ENCODE measurements at places on chromosomes 5 and 9.

- no peak for DNase-seq
These were observed 332.4 kb upstream of the BRINP1 start for GRCh38 chr9:119701651-119702050.

DNA sequence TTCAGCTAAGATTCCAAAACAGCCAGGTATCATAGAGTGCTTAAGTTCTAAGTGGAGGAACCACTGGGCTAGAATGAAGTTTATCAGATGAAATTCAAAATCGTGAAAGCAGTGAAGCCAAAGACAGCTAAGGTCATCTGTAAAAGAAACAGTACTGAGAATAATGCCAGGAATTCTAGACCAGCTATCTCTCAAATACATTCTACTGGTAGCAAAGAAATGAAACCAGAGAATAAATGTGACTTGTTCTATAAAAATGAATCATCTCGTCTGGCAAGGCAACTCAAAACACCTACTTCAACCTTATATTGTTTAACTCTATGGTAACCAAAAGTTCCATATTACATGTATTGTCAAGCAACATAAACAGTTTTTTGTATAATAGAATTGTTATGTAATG lies 51.3 kb upstream of the RGMB start:
- no peak for DNase-seq

DNA sequence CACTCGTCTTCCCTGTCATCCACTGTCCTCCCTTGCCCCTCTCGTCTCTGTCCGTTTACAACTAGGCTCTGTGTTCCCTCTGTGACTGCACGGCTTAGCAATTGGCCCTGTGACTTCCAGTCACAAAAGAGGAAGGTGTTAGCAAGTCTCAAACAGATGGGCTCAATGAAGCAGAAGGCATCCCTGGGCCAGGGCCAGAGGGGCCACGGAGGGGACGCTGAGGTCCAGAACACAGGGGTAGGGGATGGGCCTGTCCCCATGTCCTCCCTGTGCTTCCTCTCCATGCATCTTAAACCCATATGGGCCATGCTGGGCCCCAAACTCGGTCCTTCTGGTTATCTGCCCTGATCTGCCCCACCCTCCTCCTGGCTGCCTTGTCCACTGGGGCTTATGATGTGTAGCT lies at the start of gene CD72:
CD72 (minus strand) TSS at position 89 of the 403 bp plus-strand sequence. CDS start 110 bp downstream, outside the sequence.
- peak; percentile 48 for DNase-seq

DNA sequence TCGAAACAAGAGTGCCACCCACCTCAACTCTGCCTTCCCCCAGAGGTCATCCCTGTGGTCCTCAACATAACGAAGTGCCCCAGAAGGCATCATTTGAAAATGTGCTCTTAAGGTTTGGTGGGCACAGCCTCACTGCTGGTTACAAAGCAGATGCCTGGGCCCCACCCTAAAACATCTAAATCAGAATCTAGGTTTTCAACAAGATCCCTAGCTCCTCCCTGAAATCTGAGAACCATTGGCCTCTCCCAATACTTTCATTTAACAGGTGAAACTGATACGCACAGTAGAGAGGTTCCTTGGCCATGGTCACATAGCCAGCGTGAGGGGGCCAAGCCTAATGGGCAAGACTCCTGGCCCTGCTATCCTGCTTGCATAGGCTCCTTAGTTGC lies 376.2 kb upstream of the CLINT1 start:
- DNase-seq = no peak

DNA sequence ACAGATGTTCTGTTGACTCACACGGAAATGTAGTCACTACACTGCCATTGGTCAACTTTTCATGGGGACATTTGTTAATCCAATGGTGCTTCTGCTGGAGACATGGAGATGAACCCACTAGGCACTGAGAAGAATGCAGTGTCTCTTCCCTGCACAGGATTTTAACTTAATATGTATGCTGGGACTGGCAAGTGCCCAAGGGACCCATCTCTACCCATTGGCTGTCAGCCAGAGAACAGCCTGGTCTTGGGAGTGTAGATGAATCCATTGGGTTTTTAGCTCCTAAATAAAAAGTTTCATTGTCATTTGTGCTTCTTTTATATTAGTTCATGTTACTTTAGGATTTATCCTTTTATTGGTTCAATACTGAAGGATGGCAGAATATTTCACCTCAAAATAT lies 195.8 kb upstream of the CDH6 start:
- DNase-seq = no peak

DNA sequence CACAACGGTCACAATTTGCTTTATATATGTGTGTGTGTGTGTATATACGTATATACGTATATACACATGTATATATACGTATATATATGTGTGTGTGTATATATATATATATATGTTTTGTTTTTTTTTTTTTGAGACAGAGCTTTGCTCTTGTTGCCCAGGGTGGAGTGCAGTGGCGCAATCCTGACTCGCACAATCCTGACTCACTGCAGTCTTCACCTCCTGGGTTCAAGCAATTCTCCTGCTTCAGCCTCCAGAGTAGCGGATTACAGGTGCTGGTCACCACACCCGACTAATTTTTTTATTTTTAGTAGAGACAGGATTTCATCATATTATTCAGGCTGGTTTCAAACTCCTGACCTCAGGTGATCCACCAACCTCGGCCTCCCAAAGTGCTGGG lies 3.1 kb downstream of the RNF38 start:
- no peak for DNase-seq

GRCh38 chr9:121434969-121435368 lies 64.7 kb downstream of the GGTA1 start:
- DNase-seq = no peak

DNA sequence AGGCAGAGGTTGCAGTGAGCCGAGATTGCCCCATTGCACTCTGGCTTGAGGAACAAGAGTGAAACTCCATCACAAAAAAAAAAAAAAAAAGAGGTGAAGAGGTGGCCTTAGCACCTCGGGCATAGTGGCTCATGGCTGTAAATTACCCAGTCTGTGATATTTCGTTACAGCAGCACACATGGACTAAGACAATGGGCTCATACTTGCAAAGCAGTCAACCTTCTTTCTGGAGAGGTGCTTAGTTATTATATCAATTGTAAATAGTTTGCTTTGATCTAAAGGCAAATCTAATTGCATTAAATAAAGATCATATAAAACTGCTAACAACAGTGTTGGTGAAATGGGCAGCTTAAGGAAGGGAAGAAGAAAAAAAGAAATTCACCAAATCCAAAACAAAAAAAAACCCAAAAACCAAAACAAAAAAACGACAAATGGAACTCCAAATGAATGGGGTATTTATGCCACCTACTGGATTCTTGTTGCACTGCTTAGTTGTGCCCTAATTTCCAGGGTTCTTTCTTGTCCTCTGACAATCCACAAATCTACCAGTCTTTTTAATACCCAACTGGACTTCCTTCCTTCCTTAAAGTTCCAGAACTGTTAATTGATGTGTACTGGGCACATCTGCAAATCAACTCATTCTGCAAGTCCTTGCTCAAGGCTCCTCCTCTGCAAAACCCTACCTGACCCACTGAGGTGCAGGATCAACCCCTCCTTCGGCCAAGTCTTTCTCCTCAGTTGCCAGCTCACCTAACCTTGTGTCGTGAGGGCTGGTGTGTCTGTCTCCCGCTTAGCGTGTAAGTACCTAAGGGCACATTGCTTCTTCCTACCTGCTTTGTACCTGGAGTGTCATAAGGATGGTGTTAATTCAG lies 35.0 kb upstream of the DMRT1 start:
- DNase-seq = peak; percentile 10

- no peak for DNase-seq
These were observed 10.7 kb upstream of the PAPPA start for GRCh38 chr9:116142706-116143492.

DNA sequence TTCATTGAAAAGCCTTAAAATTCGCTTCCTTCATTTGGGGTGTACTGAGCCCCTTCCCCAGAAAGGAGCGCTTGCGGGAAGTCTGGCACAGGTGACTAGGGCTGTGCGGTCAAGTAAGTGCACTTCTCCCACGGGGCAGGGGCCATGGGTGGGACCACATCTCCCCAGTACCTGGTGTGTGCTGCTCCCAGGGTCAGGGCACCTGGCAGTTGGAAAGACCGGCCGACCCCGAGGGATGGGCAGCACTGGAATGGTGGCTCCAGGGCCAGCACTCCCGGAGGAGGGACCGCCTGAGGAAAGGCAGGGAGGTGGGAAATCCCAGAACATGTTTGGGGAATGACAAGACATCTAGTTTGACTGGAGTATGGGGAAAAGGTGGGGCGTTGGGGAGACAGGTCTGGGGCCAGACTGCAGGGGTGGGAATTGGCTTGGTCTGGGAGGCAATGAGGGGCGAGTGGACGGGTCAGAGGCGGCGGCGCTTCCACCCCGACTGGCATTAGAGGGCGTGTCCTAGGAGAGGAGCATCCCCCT lies 727 bp upstream of the GLIPR2 start:
- DNase-seq = no peak

DNA sequence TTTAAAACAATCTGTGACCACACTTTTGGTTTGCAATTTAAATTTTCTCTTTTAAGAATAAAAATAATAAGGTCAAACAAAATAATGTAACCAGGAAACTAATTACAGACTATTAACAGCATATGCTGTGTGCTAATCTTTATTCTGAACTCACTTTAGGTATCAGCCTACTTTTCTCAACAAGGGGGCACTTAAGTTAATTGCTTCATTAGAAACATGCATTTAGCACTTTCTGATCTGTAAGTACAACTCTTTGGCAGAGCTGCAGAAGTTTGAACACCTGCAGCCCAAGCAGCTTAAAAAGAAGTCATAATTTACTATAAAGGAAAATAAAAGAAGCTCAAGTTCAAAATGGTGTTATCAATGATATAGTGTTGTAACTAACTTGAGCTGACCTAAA lies 21.7 kb downstream of the XRCC4 start:
- no peak for DNase-seq

GRCh38 chr5:329121-329735 lies 7.7 kb downstream of the AHRR start:
- no peak for DNase-seq

DNA sequence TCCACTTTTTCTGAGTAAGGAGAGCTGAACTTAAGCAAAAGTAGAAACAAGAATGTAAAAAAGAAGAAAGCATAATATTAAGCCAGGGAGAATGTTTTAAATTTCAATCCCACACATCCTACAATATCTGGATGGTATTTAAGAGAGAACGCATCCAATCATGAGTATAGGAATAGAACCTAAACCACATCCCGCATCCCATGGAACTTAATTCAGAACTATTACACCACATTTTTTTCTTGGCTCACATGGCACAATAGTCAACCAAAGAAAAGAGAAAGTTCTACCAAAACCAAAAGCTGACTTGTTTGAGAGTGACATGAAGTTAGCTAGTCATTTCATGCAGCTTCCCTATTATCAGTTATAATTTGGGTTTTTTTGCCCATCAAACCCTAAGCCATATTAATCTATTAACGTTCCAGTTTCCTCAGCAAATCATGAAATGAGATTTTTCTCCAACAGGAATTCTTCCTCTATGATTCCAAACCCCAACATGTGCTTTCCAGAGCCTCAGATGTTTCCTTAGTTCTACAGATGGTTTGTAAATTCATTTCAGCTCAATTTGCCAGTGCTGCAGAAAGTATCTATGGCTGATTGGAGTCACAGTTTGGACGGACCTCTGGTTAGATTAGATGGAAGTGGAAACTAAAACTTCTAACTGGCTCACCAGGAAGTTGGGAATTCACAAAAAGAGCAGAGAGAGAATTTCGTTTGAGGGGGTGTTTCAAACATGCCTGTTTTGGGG lies 22.5 kb downstream of the ADAMTSL1 start:
- no peak for DNase-seq

DNA sequence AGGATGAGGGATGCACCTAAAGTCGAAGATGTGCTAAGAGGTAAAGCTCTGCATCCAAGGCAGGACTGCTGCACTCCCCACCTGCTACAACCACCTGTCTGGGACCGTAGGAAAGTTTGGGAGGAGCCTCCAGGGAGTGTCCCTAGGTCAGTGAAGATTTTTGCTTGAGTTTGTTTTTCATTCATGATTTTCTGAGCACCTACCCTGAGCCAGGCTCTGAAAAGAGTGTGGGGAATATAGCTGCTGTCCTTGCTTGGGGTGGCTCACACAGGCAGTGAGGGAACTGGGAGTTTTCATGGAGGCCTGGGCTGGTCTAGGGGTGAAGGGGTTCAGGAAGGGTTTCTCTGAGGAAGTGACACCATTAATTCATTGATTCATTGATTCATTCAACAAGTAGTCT lies 48.9 kb downstream of the SAR1B start:
- no peak for DNase-seq

- no peak for DNase-seq
These were observed 2.9 kb downstream of the KLHL3 start for GRCh38 chr5:137733006-137733405.

DNA sequence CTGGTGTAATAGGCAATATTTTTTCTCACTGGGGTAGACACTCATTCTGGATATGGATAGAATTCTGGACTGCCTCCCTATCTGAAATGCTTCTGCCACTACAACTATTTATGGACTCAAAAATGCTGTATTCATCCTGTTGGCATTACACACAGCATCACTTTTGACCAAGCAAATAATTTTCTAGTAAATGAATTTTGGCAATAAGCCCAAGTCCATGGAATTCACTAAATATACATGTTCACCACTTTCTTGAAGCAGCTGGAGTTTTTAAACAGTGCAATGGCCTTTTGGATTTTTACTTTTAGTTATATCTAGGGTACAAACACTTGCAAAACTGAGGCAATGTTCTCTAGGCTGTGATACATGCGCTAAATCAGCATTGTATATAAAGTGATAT lies 724.9 kb upstream of the EDIL3 start:
- DNase-seq = no peak

- no peak for DNase-seq
These were observed 92.1 kb downstream of the VCAN start for GRCh38 chr5:83563631-83564030.

Measured in memory B cell (primary cell).